Activated effector memory CD4-positive, alpha-beta T cell treated with Interleukin-2 at 50 U/mL for 16 hours (primary cell): ENCODE measurements at places on chromosomes 2 and 18.

DNA sequence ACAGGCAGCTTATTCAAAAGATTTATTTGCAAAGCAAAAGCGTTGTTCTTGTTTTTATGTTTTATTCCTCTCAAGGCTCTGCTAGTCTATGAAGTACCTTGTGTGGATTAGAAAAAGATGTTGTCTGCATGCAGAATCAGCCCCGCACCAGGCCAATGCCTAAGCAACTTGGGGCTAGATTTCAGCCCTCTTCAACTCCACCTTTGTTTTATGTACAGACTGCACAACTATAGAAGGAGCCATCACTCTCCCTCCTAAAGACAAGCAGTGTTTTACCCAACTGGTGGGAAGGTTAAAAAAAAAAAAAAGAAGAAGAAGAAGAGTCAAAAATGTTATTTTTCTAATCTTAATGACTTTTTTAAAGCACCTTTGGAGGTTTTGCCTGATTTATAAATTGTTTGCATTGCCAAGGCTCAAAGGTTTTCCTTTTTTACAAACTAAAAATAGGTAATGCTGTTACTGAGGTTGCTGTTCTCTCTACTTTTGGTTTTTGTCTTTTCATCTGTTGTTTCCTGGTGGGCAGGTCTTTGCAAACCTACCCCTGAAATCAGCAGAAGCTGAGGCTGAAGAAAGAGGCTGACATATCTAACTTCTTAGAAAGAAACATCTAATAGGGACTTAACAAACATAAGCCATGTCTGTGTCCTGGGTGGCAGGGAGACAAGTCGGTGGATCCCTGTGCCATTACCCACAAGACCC, 164.0 kb downstream of the SLC39A10 start:
- no peak for DNase-seq

DNA sequence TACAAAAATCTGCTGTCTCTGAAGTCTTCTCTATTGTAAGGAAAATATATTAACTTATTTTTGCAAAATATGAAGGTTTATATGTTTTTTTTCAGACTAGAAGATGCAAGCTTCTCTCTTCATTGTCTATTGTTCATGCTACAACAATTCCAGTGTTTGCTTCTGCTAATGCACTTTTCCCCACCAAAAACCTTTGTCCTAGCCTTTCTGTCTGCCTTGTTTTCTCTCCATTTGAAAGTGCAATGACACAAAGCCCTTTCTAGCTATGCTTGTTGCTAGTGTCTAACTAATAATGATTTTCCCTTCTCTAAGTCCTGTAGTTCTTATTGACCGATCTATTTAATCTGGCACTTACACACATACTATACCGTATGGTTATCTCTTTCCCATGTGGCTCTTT, 369.5 kb upstream of the CELF4 start:
- DNase-seq: no peak

DNA sequence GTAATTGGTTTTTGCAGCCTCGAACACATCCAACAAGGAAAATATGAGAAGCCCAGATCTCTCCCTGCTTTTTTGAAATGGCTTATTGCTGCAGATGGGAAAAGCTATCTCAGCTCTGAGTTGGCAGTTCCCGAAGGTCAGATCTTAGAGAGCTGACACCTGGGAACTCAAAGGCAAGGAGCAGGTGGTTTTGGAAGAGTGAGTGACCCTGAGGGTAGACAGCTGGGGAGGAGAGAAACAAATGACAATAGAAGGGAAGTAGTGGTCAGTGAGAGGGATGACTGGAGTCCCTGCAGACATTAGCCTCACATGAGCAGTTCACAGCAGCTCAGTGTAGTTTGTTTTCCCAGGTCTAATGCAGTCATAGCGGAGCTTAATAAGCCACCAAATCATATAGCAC, 317.9 kb downstream of the STK39 start:
- DNase-seq: no peak

DNA sequence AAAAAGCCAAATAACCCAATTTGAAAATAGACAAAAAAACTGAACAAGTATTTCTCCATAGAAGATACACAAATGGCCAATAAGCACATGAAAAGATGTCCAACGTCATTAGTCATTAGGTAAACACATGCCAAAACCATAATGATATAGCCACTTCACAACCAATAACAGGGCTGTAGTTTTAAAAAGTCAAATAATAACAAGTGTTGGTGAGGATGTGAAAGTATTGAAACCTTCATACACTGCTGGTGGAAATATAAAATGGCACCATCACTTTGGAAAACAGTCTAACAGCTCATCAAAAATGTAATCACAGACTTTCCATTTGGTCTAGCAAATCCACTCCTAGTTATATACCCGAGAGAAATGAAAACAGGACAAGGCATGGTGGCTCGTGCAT, 144.2 kb upstream of the CYP1B1 start:
- no peak for DNase-seq

DNA sequence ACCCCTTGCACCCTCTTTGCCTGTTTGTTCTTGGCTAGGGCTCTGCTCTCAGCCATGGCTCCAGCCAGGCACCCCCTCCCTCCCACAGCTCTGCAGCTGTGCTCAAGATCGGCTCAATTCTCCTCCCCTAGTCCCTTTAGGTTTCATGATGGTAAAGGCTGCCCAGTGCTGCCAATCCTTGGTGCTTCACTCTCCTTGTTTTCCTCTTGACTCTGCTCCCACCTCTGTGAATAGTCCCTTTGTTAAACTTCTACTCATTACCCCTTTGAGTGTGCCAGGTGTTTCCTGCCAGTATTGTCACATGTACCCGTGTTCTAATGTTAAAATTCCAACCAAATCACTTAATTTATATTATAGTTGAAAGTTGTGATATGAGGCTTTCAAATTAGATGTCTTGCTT, 101.0 kb upstream of the CERS6 start:
- DNase-seq: no peak
